ENCODE measurements at places on chromosomes 11 and 22.

- DNase-seq, result no peak
Observed at GRCh38 chr11:77276271-77276670, 25.2 kb downstream of the GDPD4 start.

GRCh38 chr11:68362801-68363379 is 50.5 kb downstream of the LRP5 start:
- DNase-seq, result no peak

GRCh38 chr11:114819028-114819427 is 140.7 kb downstream of the NXPE2 start:
- no peak for DNase-seq

- no peak for DNase-seq
Observed at GRCh38 chr11:37914859-37915258, 1316.8 kb upstream of the RAG2 start.

- DNase-seq, result no peak
Observed at GRCh38 chr11:18608376-18608775, 8.8 kb downstream of the MISFA start.

DNA sequence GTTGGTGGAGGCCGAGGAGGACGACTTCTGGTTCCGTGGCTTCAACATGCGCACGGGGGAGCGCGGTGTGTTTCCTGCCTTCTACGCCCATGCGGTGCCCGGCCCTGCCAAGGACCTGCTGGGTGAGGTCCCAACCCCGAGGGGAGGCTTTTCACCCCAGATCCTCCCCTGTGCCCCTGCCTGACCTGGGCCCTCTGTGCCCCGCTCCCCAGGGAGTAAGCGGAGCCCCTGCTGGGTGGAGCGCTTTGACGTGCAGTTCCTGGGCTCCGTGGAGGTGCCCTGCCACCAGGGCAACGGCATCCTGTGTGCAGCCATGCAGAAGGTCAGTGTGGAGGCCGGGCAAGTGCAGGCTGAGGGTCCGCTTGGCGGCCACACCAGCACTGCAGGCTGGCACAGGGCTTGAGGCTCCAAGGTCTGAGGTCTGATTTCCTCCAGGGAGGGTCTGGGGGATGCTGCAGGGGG is 5.1 kb downstream of the MAPK8IP2 start:
- no peak for DNase-seq

GRCh38 chr22:44497218-44497904 is 672 bp downstream of the RTL6 start:
- DNase-seq, result no peak

- no peak for DNase-seq
Observed at GRCh38 chr11:67158221-67158620, 39.2 kb downstream of the KDM2A start.

- DNase-seq, result no peak
Observed at GRCh38 chr11:15097411-15097810, 17.3 kb upstream of the INSC start.

DNA sequence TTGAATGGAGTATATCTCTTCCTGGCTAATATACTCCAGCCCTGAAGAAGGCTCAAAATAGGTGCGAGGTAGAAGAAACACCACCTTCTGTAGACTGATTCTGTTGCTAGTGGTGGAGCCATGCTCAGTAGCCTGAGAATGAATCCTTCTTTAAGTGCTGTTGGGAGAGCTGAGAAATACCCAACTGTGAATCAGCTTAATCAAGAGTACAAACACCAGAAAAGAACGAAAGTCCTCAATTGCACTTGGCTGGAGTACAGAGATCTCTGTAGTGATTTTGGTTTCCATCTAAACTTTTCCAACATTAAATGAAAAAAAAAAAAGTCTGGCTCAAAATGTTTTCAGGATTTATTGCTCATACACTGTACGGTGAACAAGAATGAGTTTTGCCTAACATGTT is 619.1 kb downstream of the METTL15 start:
- no peak for DNase-seq

- DNase-seq, result no peak
Observed at GRCh38 chr11:98944461-98944860, 76.3 kb upstream of the CNTN5 start.

- no peak for DNase-seq
Observed at GRCh38 chr11:112306230-112306629, 45.6 kb upstream of the PLET1 start.

DNA sequence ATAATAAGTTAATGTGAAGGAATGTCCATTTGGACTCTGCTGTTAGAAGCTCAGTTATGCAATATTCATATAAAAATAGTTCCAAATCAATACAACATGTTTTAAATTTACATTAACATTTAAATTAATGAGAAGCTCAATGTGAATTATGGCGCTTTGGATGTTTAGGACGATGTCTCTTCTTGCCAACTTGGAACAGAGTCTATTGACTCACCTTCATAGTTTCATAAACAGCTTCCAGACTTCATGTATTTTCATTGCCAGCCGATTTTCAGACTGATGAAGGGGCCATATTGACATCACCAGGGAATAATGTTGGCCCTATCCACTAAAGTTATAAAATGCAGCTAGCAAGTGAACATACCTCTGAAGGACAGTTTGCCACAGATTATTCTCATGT is 1136.2 kb downstream of the LRRC4C start:
- no peak for DNase-seq

GRCh38 chr11:44596525-44597276 is 31.2 kb downstream of the CD82 start:
- peak; percentile 93 for DNase-seq

DNA sequence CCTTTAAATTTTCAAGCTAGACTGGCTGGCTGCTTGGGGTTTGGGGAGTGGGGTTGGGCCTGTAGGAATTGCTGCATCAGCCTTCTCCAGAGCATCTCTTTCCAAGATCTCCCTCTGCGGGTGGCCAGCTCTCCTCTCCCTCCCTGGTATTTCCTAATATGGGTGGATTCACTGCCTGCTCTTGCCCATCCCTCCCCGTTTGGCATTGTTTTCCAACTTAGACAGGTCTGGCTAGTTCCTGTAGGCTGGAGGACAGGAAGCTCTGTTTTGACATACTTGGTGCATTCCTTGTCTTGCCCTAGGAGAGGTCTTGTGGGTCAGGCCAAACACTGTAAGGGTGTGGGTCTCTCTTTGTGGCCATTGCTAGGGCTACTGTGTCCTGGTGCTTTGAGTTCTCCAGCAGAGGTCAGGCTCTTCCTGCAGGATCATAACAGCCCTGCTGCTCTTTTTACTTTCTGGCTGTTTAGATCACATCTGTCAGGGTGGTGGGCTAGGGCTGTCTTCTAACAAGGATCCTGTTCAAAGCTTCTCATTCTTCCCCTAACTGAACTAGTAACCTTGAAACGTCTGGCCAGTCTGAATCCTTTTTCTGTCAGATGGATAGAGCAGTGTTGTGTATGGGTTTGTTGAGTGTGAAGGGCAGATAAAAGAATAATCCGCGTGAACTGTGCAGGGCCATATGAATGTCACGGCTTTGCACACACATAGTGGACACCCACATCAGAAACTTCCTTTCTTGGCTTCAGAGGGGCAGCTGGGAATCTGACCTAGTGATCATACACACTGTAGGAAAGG is 18.3 kb upstream of the MICALL1 start:
- no peak for DNase-seq

Measured in CD4-positive, alpha-beta T cell (primary cell).